ENCODE measurements at places on chromosomes 12 and 14.

GRCh38 chr12:125225641-125226040 lies 160.4 kb downstream of the AACS start:
- DNase-seq, result no peak

GRCh38 chr12:64392221-64392620 lies 1.7 kb upstream of the C12orf56 start:
- no peak for DNase-seq

- no peak for DNase-seq
Observed at GRCh38 chr12:59396919-59397318, 198.9 kb upstream of the SLC16A7 start.

- DNase-seq, result no peak
Observed at GRCh38 chr14:74919421-74920165, 3.5 kb downstream of the RPS6KL1 start.

GRCh38 chr12:57280211-57281062 lies 29.4 kb upstream of the STAC3 start:
- no peak for DNase-seq

GRCh38 chr12:104822941-104823340 lies 135.1 kb downstream of the SLC41A2 start:
- DNase-seq, result no peak

- DNase-seq, result no peak
Observed at GRCh38 chr12:6927379-6928021, at the start of gene ATN1. ATN1 (plus strand) TSS chr12:6927959; CDS start chr12:6934002, 6,043 bp downstream.

All from NCI-H1048 (cell line).